ENCODE measurements at places on chromosomes 16 and 17.

DNA sequence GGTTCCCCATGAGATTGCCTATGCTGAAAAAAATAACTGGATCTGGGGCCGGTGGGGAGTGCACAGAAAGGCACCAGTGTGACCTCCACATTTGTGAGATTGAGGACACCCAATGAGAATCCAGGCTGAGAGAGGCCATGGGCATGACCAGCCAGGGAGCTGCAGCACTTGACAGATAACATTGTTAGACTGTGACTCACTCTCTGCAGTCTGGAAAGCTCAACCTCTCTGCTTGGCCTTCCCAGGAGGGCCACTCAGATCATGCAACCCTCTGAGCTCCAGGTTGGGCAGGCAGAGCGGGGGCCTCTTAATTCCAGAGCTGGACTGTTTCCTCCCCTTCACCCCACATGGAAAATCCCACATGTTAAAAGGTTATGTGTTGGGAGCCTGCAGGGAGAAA lies 30.1 kb downstream of the FZD2 start:
- DNase-seq, result no peak

DNA sequence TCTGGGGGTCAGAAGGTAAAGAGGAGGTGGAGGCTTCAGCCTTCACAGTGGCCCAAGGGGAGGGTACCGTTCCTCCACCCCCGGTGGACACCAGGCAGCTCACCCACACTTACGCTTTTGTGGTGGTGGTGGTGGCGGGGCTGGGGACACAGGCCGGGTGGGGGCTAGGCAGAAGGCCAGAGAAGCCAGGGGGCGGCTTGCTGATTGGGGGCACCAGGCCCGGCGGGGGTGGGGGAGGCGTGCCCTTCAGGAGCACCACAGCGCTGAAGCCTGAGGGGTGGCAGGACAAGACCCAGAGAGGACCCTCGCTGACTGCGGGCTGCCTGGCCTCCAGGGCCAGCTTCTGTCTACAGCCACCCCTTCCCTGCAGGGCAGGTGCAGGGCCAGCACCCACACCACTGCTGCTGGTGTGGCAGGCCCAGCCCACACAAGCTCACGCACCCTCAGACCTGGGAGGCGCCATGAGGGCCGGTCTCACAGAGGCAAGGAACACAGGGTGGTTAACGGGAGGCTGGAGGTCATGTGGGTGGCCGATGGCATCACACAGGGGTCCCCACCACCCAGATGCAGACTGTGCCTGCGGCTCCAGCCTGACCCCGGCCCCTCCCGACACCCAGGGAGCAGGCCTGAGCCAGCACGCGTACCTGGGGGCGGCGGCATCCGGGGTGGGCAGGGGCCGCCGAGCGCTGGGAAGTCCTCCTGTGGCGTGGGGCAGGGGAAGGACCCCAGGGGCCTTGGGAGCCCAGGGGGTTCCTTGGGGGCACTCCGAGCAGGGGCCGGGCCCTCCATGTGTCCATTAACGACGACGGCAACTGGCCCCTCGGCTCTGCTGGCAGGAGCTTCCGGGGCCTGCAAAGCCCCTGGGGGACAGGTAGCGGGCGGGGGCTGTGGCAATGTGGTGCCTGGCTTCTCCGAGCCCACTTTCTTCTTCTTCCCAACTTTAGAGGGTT lies 9.4 kb downstream of the SYNGR3 start:
- DNase-seq, result no peak

GRCh38 chr16:84239141-84239769 lies 557 bp downstream of the KCNG4 start:
- no peak for DNase-seq

- DNase-seq, result no peak
Measured at GRCh38 chr16:54980821-54981220, 50.2 kb downstream of the IRX5 start.

DNA sequence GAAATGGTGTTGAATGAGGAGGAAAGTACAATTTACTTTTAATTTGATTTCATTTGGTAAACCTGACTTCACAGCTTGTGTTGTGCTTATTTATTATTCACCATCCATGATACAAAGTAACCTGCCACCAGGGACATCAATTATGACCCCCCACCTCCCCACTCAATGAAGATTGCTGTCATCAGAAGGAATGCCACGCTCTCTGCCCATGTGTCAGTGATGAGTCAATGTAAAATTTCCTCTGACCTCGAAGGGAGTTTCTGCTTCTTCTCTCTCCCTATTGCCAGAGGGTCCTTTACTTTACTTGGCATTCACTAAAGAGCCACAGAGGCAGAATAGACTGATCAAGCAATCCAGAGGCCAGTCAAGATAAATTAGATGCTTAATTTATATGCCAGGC lies 759.7 kb downstream of the CDH11 start:
- DNase-seq, result no peak

All from CD4-positive, alpha-beta T cell treated with Interleukin-4 for 1 hour (primary cell).